ENCODE measurements at places on chromosomes 6 and 20.

DNA sequence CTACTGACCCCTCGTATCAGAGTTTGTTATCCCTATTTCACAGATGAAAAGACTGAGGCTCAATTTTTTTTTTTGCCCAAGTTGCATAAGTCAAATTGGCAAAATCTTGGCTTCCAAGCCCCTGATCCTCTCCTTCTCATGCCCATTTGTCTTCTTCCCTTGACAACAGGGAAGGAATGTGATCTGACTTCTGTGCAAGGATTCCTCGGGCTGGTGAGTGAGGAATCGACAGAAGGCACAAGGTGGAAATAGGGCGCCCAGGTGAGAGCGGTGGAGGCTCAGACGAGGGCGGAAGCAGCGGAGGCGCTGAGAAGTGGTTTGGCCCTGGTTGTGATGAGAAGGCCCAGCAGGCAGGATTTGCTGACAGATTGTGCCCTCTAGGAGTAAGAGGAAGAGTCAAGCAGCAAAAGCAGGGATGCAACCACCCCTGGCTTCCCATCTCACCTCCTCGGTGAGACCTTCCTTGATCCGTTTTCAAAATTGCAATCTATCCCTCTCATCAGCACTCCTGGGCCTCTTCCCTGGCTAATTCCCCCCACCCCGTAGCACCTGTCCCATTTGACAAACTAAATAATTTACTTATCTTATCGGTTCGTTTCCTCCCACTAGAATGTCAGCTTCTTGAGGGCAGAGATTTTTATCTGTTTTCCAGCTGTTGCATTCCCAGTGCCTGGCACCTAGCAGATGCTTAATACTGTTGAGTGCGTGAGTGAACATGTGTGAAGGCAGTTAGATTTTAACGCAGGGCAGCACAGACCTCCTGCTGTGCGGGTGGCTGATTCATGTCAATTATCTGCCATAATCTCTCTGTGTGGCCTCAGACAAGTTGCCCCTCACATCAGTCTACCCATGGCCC, 3.7 kb upstream of the SIRPA start:
- DNase-seq: no peak

GRCh38 chr6:52293067-52293466, 8.5 kb upstream of the MCM3 start:
- no peak for DNase-seq

GRCh38 chr6:25193460-25194171, 85.6 kb upstream of the CARMIL1 start:
- no peak for DNase-seq

DNA sequence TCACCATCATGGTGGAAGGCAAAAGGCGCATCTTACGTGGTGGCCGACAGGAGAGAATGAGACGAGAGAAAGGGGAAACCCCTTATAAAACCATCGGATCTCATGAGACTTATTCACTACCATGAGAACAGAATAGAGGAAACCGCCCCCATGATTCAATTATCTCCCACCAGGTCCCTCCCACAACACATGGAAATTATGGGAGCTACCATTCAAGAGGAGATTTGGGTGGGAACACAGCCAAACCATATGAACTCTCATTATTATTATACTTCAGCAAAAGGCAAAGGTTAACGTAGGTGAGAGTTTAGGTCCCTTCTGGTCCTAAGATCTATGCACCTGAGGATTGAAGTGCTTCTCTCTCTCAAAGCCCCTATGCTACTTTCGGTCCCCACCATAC, 2.4 kb upstream of the PFDN4 start:
- DNase-seq: no peak

- no peak for DNase-seq
Observed at GRCh38 chr6:138572167-138572875, 73.0 kb upstream of the NHSL1 start.

DNA sequence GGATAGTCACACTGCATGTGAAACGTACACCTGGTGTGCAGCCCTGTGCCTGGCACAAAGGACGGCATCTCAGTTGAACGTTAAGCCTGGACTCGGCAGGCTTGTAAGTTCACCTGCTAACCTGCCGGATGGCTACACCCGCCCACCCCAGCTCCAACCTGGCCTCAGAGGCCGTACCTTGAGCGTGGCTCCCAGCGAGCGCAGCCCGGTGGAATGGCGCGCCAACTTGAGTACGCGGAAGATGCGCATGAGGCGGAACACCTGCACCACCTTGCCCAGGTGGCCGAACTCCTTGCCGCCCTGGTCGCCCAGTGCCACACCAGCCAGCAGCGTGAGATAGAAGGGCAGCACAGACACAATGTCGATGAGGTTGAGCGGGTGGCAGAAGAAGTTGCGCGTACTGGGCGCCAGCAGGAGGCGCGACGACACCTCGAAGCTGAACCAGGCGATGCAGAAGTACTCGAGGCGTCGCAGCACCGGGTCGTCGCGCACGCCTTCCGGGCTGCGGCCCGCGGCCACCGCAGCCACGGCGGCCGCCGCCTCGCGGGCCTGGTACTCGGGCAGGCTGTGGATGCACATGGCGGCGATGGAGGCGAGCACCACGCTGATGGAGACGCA, 3.3 kb downstream of the KCNS1 start:
- no peak for DNase-seq

- no peak for DNase-seq
Observed at GRCh38 chr20:1805161-1805581, 90.0 kb upstream of the SIRPA start.

DNA sequence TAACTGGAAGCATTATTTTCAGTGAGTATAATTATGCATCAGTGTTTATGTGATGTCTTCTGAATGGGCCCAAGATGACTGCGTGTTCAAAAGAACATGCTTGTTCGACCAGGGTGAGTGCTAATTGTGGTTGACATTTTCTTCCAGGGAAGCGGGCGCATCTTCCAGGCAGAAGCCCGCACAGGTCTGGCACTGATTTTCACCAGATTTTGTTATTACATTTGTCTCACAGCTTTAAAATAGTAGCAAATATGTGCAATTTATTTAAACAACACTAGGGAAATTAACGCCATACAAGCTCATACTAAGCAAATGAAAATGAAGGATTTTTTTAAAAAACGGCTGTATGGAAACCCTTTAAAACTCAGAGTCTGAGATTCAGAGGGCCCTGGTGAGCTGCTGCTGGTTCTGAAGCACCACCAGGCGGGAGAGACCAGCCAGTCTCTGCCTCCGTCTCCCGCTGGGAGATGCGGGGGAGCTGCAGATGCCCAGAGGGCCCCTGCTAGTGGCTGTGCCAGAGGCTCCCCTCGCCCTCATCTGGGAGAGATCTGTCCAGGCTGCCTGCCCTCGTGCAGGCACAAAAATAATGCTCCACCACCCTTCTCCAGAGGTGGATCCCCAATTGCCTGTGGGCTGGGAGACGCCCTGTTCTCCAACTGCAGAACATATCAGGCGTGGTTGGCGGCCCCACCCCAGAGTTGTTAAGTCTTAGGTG, 297.0 kb downstream of the TAF4 start:
- DNase-seq: no peak

DNA sequence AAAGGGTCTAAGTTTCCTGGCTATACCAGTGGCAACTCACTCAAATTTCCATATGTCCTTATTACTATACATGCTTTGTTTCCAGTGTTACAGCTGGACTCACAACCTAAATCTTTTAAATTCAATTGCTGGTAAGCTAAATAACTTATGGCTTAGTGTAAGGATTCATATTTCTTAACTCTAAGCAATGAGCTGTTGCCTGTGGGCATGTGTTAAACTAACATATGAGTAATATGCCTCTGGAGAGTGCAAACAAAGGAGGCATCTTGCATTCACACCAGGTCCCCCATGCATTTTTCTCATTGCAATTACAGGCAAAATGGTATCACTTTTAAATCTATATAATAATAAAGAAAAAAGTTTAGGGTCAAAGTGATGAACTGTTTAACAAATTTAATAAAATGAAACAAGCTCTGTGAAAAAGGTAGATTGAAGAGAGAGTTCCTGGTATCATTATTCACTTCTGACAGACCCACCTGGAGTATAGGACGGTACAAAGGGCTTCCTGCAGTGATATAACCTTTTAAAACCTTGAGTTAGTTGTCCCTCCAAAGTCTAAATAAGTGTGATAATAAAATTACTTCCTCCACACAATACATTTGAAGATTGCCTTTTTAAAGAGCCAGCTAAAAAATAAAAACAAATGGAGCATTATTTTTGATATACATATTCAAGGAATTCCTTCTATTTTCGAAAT, 57.6 kb upstream of the HMGCLL1 start:
- no peak for DNase-seq

- DNase-seq: no peak
Observed at GRCh38 chr6:45192556-45192955, 135.6 kb upstream of the RUNX2 start.

DNA sequence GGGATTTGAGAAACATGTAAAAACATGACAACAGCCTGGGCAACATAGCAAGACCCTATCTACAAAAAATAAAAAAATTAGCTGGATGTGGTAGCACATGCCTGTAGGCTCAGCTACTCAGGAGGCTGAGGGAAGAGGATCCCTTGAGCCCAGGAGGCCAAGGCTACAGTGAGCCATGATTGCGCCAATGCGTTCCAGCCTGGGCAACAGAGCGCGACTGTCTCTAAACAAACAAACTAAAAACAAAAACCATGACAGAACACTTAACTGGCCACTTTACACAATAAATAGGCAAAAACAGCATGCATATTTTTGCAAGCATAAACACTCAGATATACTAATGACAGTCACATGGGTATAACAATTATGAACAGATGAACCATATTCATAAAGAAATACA, 60.0 kb downstream of the SYTL3 start:
- DNase-seq: no peak

- DNase-seq: no peak
Observed at GRCh38 chr20:23393996-23394775, 27.1 kb downstream of the NAPB start.

DNA sequence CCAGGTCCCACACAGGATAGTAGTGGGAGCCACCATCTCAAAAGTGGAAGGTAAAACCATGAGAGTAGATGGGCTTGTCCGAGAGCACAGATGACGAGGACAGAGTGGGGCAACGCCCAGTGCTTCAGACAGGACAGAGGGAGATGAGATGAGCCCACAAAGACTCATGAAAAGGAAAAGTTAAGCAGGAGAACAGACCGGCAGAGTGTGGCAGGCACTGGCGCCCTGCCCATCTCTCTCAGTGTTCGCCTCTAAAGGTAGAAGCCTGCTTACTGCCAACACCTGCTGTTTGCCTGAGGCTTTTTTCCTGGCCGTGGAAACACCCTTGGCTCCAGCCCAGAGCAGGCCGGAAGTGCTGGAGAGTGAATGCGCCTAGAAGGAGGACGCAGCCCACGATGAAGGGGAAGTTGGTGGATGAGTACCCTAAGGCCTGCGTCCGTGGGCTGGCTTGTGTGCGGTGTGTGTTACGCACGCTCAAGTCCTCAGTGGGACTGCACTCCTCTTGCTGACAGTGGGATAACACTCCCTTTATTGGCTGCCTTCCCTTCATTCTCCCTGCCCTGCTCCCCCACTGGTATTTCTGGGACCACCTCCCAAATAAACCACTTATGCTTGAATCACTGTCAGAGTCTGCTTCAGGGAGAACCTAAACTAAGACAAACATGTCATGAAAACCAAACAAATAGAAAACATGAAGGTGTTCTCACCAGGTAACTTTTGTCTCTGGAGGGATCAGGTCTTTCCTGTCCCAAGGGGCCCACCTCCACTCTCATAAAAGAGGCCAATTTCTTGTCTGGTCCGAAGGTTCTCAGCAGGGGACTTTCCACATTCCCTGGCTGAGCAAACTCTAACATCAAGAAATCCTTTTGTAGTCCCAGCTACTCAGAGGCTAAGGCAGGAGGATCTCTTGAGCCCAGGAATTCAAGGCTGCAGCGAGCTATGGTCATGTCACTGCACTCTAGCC, 9.1 kb upstream of the FOXP4 start:
- DNase-seq: no peak

- no peak for DNase-seq
Observed at GRCh38 chr6:154653385-154653784, 79.8 kb upstream of the SCAF8 start.

GRCh38 chr6:136503303-136504029, 46.8 kb downstream of the MAP7 start:
- DNase-seq: no peak

DNA sequence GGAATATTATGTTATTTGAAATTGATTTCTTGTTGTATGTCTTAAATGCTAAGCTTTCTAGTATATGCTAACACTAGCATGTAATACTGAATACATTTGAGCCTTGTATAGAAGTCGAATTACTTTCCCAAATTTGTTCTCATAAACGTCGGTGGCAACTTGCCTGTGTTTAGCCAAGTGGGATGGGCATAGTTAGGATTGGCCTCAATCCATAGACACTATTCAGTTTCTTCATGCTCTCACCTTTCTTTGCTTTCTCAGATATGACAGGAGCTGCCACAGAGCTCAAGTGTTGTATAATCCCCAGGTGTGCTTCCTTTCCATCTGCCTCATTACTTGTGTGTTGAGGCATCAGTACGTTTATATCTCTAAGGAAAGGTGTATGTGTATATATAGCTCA, 19.3 kb downstream of the ZNF334 start:
- no peak for DNase-seq

GRCh38 chr6:138241381-138241780, 23.1 kb upstream of the PBOV1 start:
- no peak for DNase-seq

DNA sequence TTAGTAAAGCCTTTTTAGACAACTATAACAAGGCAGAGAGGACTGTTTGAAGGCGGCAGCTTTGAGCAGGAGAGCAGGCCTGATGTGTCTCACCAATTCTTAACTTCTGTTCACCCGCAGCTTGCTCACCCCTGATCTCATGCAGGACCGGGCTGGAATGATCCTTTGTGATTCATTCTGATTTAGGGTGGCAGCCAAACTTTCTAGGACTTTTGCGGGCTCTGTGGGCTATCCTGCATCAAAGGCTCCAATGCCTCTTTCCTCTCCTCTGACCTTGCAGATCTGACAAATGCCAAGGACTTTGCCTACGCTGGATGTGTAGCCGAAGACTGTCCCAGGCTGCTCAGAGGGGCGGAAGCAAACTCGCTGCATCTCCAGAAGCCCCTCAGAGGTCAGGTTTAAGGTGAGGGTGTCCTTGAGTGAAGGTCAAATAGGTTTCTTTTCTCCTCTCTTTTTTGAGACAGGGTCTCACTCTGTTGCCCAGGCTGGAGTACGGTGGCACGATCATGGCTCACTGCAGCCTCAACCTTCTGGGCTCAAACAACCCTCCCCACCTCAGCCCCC, 72.3 kb downstream of the VEGFA start:
- DNase-seq: no peak

DNA sequence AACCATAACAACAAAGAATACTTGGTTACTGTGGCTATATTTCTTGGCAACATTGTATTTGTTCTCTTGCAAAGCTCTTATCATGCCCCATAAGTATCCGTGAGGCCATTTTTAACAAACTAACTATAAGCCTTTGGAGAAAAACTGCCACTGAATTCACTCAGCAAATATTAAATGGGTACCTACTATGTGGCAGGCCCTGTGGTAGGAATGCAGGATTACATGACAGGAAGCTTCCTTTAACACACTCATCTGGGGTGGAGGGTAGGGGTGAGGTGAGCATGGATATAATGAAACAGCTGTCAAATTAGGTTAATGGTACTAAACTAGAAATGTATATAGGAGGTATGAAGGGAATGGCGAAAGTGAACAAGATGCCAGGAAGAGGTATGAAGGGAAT, 504.8 kb downstream of the MEI4 start:
- no peak for DNase-seq

Measured in GM12864 (cell line).